Stimulated activated CD8-positive, alpha-beta memory T cell treated with anti-CD3 and anti-CD28 coated beads, Interleukin-2, amount 100 ng/mL, for 1 hour (primary cell): ENCODE measurements at places on chromosomes 2 and 18.

GRCh38 chr2:221228214-221228769, 343.8 kb downstream of the EPHA4 start:
- no peak for DNase-seq

DNA sequence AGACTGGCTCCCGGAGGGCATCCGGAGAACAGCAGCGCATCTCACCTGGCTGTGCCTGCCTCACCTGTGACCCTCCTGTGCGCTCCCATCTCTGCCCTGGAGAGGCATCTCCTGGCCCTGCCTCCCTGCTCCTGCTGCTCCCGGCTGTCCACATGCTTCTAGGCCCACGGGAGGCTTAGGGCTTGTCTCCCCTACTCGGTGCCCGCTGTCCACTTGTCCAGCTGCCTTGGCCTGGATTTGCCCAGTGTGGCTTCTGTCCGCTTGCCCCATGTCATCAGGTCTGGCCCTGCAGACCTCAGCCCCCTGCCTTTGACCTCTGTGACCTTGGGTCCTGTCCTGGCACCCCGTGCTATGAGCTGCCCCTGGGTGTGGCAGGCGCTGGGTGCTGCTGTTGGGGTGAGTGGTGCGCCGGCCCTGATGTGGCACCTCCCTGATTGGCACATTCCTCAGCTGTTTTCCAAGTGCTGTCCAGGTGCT, 4.5 kb downstream of the BOK start:
- DNase-seq: no peak

GRCh38 chr2:24821433-24821891, 28.2 kb downstream of the CENPO start:
- no peak for DNase-seq

GRCh38 chr2:133633881-133634409, 65.7 kb upstream of the NCKAP5 start:
- no peak for DNase-seq

- DNase-seq: no peak
Observed at GRCh38 chr18:67359873-67360838, 156.4 kb downstream of the DSEL start.

DNA sequence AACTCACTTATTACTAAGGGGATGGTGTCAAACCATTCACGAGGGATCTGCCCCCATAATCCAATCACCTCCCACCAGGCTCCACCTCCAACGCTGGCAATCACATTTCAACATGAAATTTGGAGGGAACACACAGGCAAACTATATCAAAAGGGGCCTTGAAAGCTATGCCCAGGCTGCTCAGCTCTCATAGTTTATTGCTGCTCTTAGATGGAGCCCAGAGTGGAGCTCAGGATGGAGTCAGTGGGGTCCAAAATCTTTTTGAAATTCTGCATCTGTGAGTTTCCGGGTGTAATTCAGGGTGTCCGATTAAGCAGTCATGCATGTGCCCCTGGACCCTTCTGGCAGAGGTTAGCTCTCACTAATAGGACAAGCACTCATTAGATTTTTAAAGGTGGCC, 24.3 kb downstream of the RHOB start:
- DNase-seq: no peak

GRCh38 chr2:86411396-86411795, 29.8 kb upstream of the KDM3A start:
- DNase-seq: no peak

- no peak for DNase-seq
Observed at GRCh38 chr2:53467467-53468180, 300.0 kb upstream of the CHAC2 start.

GRCh38 chr2:213011505-213011904, 139.9 kb downstream of the IKZF2 start:
- no peak for DNase-seq

DNA sequence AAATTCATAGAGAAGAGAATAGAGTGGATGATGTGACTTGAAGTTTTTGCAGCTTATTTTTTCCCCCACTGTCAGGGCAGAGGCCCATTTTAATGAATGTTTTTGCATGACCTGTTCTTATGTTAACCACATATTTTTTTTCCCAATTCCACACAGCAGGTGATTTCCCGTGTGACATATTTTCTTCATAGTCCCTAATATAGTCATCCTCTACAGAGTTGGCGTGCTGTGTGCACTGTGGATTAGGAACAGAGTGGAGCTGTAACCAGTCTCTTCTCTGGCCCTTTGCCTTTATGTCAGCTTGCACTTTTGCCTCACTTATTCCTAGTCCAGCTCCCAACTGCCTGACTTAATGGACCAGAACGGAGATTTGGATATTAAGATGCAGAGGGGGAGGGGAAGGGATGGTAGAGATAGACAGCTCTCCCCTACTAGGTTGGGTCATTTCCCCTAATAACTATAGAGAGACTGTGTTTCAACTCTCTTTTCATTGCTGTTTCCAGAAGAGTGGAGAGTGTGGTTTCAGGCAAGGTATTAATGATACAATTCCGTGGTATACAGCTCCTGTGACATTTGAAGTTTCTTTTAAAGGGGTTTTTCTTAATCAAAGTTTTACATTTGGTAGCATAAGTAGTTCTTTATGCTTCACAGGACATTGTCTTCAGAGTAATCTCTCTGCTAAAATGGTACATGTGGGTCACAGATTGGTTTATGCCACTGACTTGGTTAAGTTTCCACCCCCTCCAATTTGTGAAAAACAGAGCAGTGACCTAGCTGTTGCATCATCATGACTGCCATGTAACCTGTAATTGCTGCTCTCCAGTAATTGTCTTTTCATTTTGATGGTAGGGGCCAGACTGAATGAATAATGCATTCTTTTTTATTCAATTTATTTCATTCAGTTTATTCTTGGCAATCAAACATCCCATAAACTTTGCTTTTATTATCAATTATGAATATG, 161.3 kb downstream of the HAUS1 start:
- no peak for DNase-seq

GRCh38 chr2:43011158-43011491, 215.3 kb downstream of the ZFP36L2 start:
- no peak for DNase-seq

- no peak for DNase-seq
Observed at GRCh38 chr2:186882511-186883071, 33.6 kb upstream of the ZSWIM2 start.

DNA sequence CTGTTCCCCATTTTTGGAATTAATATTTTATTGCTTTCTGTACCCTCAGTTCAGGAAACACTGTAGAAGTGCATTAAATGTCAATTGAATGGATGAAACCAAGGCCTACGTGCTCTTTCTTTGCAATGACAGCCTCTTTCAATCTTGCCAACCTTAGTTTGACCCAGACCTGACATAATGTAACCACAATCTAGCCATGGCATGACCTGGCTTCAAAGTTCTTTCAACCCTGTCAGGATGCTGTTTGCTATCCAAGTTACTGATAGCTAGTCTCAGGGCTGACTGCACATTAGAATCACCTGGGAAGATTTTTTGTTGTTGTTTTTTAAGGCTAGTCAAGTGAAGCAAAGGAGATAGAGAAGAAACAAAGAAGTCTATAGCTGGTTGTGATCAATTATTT, 190.9 kb upstream of the PKDCC start:
- DNase-seq: no peak

- DNase-seq: no peak
Observed at GRCh38 chr2:233343171-233343705, 11.1 kb upstream of the DGKD start.

- no peak for DNase-seq
Observed at GRCh38 chr2:132979339-132980093, 309.5 kb upstream of the LYPD1 start.

- no peak for DNase-seq
Observed at GRCh38 chr2:3725458-3726250, 22.3 kb downstream of the DCDC2C start.

DNA sequence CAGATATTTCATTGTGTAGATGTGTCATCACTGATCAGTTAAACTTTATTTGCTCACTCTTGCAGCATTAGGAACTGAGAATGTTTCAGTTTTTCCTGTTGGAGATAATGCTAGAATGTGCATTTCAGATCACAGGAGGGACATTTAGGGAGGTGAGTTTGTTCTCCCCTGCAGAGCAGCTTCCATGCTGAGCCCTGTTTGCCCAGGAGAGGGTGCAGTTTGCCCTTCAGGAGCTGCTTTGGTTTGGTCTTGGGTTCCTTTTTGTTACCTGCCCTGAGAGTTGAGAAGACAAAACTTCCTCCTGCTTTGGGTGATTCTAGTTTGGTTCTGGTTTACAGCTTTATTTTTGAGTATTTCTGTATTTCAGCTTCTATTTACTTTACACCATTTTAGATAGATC, 49.9 kb downstream of the DGKD start:
- no peak for DNase-seq

DNA sequence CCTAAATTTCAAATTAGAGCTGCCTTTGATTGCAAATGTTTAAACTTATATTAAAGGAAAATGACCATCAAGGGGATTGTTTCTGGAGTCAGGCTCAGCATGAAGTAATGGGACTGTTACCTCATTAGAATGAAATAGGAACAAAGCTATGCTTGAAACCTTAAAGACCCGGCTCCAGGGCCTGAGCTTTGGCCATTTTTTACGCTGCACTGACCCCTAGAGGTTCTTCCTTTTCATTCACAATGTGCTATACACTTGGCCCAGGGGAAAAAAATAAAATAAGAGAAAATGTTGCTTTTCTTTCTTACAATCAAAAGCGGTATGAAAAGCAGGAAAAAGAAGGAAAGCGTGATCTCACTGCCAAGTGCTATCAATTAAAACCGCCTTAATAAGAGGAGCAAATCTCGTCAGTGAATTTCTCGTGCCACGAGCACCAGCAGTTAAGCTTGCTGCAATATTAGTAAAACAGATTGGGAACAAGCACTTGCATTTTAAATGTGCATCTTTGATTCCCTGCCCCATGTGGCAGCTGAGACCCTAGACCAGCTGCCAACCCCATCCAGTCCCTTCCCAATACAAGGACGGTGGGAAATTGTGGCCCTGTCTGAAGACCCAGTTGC, 96.6 kb downstream of the MBD2 start:
- no peak for DNase-seq

DNA sequence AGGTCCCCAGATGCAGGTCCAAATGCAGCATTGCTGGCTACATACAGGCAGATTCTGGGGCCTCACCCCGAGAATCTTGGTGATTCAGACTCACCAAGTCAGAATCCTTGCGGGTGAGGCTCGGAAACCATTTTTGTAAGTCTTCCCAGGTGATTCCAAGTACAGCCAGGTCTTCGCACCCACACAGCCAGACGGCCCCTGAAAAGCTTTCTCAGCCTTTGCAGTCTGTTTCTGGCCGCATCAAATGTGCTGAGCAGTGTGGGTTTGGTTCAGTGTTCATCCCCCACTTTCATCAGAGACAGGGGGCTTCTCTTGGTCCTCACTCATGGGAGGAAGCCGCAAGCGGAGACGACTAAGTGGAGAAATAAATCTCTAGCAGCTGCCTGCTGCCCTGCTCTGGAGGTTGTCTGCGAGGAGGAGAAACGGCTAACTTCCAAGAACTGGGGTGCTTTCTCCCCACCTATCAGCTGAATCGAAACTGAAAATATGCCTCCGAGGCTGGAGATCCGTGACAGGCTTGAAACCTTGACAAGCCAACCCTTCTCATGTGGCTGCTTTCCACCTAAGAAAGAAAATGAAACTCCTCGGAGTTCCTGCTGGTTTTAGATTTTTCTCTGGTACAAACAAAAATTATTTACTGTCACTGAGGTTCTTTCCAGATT, 8.9 kb upstream of the TMEM185B start:
- DNase-seq: peak; percentile 20

GRCh38 chr2:159251296-159252173, 35.0 kb downstream of the WDSUB1 start:
- no peak for DNase-seq

DNA sequence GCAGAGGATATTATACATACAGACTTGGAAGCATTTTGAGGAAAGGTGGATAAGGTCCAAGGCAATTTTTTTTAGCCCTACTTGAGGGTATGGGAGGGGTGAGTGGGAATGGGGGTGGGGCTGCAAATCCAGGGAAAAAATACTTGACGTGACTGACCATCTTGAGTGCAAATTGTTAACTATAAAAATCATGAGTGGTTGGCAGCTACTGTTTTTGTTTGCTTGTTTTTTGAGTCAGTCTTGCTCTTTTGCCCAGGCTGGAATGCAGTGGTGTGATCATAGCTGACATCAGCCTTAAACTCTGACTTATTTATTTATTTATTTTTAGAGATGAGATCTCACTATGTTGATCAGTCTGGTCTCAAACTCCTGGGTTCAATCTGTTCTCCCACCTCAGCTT, 458.8 kb downstream of the PIK3C3 start:
- no peak for DNase-seq

DNA sequence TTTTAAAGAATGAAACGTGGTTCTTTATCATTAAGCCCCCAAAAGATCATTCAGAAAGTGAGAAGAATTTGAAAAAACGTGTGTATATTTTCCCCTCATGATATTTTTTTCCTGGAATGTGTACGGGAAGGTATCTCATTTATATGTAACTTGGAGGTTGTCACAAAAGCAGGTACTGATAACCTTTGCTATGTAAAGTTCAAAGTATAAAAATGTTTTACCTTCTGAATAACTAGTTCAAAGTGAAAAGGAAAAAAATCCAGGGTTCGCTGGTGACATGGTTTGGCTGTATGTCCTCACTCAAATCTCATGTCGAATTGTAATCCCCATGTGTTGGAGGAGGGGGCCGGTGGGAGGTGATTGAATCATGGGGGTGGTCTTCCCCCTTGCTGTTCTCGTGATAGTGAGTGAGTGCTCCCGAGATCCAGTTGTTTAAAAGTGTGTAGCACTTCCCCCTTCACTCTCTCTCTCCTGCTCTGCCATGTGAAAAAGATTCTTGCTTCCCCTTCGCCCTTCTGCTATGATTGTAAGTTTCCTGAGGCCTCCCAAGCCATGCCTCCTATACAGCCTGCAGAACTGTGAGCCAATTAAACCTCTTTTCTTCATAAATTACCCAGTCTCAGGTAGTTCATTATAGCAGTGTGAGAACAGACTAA, 144.2 kb downstream of the DCDC2C start:
- DNase-seq: no peak

- no peak for DNase-seq
Observed at GRCh38 chr2:66305718-66306117, 129.2 kb upstream of the MEIS1 start.

GRCh38 chr18:78085241-78086185, 835.9 kb downstream of the GALR1 start:
- no peak for DNase-seq

DNA sequence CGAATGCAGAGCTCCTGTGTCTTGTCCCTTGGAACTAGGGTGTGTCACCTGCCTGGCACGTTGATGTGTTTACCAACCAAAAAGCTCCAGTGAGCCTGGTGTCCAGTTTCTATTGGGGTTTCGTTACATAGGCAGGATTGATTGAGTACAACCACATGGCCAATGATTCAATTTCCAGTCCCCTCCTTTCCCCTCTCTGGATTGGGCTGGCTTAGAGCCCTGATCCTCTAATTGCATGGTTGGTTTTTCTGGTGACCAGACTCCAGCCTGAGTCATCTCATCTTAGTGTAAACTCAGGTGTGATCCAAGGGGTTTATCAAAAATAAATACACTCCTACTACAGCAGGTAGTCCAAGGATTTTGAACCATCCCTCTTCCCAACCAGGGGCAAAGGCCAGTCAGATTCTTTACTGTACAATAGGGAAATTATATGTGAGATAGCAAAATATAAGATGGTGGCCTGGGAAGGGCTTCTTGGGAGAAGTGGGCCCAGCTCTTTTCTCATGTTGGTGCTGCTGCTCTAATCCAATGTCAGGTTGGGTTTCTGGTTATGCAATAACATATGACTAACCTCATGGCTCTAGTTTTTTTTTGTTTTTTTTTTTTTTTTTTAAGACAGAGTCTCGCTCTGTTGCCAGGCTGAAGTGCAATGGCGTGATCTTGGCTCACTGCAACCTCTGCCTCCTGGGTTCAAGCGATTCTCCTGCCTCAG, 64.7 kb upstream of the MGAT5 start:
- no peak for DNase-seq
